D341Med (cell line): ENCODE measurements at places on chromosomes 11 and 22.

DNA sequence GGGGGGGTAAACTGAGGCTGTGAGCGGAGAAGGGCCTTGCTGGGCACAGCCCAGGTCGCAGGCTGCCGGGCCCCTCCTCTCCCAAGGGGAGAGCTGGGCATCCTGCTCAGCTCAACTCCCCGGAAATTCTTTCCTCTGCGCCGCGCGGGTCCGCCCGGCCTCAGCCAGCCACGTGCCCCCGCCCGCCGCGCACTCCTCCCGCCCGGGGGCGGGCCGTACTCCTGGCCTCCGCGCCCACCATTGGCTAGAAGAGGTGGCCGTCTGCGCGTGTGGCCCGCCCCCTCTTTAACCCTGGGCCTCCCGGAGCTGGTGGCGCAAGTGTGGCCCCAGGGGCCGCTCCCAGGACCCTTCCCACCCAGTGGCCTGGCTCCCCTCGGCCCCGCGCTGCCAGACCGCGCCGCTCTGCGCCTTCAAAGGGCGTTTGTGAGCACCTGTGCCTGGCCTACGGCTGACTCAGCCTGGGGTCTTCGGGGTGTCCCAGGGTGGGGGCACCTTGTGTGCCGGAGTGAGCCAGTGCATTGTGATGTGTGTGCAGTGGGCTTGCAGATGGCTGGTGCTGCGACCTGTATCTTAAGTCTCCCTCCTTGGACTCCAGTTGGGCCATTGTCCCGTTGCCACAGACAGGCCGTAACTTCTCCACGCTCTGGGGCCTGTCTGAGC is 2.0 kb downstream of the MRGPRF start:
- DNase-seq, result peak; percentile 70

- no peak for DNase-seq
Observed at GRCh38 chr22:19984201-19984753, 32.3 kb downstream of the ARVCF start.

DNA sequence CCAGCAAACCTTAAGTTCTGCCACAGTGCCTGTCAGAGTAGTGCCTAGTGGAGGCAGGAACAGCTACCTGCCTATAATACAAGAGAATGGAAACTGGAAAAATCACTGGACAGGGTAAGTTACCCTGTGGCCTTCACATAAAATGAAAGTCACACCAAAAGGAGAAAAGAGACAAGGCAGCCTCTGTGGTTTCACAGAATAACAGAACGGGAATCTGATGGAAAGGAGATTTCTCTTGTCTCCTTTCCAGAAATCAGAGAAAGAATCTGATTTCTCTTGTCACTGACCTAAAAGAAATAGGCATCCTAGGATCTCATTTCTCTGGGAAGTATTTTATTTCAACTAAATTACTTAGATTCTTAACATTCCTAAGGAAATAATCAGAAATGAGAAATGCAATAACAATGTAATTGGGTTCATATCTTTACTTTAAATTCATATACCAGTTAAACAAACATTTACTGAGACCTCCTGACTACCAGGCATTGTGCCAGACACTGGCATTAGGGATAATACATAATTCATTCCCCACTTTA is 41.6 kb downstream of the PRCP start:
- DNase-seq, result no peak

DNA sequence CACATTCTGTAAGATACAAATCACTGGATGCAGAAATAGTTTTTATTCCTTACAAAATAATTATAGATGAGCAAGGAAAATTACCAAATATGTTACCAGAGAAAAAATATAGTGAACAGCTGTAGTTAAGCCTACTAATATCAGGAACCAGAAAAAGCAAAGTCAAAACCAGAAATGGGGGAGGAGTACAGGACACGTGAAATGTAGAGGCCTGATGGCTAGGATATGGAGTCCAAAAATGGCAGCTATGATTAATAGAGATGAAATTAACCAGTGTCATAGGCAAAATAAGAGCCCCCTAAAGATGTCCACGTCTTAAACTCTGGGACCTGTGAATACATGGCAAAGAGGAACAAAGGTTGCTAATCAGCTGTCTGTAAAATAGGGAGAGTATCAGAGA is 34.1 kb downstream of the MRE11 start:
- DNase-seq, result no peak

- DNase-seq, result no peak
Observed at GRCh38 chr11:12784445-12784844, 110.2 kb downstream of the TEAD1 start.

- no peak for DNase-seq
Observed at GRCh38 chr11:1483445-1483961, 3.1 kb downstream of the MOB2 start.

DNA sequence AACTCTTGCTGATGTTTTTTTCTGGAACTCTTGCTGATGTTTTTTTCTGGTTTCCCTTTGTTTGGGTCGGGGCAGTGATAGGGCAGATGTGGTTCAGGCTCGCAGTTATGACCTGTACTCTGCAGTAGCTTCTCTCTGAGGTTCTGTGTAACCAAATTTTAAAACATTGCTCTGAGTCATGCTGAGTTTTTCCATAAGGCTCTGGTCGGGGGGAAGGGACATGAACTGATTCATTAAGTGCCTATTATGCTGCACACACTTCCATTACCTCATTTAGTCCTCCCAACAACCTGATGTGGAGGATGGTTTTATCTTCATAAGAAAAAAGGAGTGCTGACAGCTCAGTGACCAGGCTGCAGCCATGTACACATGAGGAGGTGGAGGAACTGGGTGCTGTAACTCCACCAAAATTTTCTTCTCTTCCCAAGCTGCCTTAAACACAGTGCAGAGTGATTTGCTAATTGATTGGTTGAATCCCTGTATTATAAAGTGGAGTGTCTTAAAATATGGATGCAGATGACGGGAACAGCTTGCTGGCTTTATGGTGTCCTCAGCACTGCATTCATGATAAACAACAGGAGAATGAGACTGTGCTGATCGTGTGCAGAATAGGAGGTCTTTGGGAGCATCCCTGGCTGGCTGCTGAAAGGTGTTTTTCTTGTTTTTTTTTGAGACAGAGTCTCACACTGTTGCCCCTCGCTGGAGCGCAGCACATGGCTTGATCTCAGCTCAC is 19.1 kb downstream of the TNRC6B start:
- DNase-seq, result no peak

DNA sequence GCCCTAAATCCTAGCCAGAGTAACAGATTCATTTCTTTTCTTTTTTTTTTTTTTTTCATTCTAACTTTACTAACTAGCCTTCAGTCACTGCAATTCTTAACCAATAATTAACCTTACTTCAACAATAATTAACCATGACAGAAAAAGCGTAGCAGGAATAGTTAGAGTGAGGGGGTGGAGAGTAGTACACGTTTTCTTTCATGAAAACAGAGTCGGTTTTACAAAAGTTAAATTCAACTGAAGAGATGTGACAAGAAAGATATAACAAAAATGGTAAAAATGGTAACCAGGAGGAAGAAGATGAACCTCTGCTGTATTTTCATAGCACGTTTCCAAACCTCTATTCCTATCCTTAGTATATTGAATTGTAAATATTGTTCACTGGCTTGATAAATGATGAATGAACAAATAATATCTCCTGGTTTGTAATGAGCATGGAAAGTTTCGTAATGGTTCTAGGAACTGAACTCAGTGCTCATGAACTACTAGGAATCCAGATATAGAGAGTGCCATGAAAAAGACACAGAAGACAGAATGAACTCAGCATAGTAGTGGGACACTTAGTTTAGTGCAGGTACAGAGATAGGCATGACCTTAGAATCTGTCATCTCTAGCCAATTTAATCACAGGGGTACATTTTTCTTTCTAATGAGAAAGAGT is 116.5 kb upstream of the ANO5 start:
- no peak for DNase-seq
